ENCODE measurements at places on chromosomes 6 and 20.

DNA sequence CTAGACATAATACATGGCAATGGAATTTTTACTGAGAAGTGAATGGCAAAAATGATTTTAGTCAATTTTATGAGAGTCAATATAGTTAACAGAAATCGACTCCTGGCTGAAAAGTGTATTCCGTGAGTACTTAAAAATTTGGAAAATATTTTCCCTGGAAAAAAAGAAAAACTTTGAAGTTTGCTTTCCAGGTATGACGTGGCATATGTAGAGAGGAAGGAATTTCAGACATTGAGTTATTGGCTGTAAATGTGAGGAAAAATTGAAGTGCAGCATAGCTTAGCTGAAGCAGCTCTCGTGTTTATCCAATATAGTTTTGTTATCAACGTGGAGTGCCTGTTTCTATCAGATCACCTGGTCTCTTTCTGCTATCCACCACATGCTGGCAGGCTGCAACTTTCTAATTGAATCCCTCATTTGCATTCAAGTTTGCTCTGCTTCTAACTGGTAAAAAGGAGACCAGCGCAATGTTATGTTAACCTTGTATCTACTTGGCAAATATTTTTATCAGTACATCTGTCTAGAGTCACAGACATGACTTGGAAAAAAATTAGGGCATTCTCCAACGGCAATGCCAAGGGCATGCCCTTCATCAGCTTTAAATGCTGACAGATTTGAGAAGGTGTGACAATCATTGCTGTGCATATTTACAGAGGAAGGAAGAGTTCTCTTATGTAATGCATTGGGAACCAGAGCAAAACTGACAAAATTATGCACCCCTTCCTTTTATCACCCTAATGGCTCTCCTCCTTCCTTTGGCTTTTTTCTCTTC, 1102.8 kb upstream of the FLRT3 start:
- DNase-seq: no peak

DNA sequence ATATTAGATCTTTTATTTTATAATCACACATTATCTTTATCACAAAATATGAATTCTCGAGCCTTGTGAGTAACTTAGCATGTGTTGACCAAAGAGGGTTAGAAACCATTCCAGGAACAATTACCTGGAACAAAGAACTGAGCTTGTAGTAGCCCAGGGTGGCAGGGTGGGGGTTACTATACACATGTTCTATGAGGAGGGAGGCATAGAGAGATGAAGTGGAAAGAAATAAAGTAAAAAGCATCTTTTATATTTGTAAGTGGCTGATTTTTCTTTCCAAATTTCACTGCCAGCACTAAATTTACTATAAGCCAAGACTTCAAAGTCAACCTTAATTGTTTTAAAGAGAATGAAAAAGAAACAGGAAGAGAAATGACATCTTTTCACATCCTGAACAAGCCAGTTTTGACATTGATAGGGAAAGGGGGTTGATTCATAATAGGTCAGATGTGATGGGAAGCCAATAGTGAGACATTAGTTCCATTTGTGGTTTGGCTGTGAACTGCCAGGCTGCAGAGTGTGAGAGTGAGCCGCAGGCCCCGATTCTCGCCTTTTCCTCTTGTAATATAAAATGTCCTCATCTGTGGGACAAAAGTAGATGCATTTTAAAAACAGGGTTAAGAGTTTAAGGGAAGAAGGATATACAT, 52.7 kb upstream of the MYB start:
- peak; percentile 65 for DNase-seq

- no peak for DNase-seq
Measured at GRCh38 chr6:164756142-164756541, 553.3 kb downstream of the C6orf118 start.

DNA sequence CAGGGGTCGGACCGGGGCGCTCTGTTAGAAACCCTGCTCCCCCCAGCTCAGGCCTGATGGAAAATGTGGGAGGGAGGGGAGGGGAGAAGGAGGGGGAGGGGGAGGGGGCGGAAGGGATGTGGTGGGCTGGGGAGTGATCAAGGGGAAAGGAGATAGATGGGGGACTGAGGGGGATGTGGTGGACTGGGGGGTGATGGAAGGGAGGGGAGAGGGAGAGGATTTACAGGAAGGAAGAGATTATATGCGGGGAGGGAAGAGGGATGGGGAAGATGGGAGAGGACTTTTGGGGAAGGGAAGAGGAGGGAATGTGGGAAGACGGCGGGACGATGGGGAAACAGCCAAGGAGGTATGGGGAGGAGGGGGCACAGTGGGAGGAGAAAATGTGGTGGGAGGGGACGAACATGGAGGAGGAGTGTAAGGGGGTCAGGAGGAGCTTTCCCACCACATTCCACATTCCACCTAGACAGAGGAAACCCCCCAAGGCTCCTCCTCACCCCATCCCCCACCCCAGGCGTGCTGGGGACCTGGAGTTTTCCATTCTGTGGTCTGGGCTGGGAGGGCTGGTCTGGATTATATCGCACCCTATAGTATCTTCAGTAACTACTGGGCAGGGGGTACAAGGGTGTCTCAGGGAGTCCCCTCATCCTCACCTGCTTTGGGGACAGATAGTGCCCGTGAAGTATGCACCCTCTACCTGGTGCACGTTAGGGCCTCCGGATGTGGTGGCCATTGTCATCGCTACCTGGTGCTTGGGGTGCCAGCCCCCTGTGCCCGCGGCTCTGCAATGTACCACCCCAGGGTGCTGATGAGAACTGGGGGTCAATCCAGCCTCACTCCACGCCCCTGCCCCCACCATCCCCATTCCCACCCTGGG, 578 bp upstream of the PTGIS start:
- no peak for DNase-seq

DNA sequence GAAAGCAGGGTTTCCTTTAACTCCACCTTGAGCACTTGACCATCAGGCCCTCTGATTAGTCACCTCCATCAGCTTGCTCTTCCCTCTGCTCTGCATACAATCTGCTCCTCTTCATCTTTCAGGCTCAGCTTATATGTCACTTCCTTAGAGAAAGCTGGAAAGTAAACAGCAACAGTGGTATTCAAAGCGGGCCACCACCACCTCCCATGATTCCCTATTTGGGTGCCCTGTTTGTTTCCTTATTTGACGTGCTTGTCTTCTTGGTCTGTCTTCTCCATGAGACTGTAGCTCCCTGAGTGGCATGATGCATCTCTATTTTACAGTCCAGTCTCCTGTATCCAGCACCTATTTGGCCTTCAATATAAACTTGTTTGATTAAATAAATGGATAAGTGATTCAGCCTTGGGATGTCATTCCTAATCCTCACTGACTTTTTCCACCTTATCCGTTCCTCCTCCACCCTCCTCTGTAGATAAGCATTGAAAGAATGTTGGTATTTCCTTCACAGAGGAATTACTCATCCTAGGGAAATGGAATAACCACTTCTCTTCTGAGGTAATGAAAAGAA, 102.8 kb upstream of the SGK1 start:
- DNase-seq: no peak

- no peak for DNase-seq
Measured at GRCh38 chr20:2483504-2483903, 12.9 kb upstream of the SNRPB start.

DNA sequence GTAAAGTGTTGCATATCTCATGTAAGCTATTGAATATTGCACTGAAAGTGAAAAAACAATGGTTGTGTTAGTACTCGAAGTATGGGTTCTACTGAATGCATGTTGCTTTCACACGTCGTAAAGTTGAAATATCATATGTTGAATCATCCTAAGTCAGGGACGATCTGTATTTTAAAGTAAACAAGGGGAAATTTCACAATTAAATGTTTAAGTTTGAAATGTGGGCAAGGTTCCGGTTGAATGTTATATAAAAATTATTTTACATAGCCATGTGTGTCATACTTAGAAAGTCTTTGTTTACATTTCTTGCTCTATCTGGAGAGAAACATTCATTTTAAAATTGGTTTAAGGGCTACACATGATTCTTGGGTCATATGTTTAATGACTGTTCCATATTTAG, 76.8 kb downstream of the AKAP7 start:
- DNase-seq: no peak
